ENCODE measurements at places on chromosomes 3 and 15.

DNA sequence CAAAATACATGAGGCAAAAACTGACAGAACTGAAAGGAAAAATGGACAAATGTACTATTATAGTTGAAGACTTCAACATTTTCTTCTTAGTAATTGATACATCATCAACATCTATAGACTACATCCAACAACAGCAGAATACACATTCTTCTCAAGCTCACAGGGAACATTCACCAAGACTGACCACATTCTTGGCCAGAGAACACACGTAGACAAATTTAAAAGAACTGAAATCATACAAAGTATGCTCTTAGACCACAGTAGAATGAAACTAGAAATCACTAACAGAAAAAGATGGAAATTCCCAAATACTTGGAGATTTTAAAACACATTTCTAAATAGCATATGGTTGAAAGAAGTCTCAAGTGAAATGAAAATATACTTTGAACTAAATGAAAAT, 55.1 kb upstream of the NSMCE3 start:
- no peak for DNase-seq

DNA sequence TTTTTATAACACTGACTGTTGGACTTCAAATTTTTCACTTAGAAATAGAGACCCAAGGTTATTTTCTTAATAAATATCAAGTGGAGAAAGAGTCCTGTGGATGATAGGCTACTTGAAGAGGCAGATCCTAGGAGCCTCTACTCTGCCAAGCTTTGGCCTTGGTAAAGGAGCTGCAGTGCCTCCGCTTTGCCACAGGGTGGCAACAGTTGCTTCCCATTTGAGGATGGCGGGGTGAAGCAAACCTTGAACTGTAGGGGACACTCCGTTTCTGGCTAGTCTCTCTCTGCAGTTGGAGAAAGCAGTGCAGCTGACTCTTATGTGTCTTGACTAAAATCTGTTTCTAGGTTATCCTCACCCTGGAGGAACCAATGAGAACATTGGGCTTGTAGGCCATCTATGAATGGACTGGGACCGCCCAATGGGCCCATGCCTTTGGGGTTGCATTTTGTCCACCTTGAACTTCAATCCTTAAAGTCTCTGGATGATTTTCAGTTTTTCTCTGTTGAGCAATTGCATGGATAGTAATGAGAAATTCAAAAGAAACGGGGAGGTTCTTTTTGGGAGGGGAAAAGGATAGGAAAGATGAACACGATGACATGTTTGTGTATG, 9.8 kb downstream of the SCG5 start:
- DNase-seq, result peak; percentile 50

DNA sequence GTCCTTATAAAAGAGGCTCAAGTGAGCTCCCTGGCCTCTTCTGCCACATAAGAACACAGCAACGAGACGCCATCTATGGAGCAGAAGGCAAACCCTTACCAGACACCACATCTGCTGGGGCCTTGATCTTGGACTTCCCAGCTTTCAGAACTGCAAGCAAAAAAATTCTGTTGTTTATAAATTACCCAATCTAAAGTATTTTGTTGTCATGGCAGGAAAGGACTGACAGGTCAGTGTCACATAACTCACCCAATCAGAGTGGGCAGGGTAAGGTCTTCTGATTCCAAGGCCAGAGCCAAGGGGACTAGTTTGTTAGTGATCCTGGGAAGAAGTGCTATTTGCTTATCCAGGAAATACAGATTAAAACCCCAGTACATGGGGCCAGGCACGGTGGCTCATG, 98.9 kb downstream of the HMG20A start:
- no peak for DNase-seq

DNA sequence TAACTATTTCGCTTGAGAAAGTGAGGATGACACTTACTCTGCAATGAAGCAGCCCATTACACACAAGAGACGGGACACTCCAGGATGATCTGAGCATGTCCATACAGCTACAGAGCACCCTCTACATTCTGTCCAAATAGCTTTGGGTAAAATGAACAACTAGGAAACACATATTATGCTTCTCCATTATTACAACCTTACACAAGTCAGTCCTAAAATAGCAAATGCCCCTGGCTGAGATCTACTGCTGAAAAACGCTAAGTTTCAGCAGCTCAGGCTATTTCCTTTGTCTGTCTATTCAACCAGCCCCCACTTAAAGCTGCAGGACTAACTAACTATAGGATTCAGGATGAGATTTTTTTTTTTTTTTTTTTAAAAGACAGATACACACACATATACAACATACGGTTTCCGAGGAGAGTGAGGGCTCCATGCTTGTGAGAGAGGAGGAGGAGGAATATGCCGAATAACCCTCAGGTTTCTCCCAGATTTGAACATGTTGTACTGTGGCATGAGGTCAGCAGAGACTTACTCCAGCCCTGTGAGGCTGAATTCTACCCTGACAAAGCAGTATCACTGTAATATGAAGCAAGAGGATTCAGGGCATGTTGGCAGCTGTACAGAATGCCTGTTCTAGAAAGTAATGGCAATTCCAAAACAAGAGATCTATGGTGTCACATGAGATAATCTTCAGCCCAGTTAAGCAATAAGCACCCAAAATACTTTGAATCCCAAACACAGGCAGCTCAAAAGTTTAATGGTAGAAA, 117.3 kb upstream of the PLXND1 start:
- no peak for DNase-seq

DNA sequence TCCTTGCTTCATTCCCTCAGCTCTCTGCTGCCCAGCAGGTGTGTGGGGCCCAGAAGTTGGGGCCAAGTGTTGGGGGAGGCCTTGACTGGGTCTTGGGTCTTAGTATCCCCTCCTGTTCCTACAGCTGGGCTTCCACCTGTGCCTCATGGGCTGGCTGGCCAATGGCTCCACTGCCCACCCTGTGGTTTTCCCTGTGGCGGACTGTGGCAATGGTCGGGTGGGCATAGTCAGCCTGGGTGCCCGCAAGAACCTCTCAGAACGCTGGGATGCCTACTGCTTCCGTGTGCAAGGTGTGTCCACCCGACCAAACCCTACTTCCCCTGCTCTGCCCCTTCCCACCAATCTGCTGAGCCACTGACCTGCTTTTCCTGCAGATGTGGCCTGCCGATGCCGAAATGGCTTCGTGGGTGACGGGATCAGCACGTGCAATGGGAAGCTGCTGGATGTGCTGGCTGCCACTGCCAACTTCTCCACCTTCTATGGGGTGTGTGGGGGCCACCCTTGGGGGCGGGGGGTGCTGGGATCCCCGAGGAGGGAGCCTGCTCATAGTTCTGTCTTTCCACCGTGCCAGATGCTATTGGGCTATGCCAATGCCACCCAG, 10.9 kb downstream of the NT5DC2 start:
- no peak for DNase-seq

DNA sequence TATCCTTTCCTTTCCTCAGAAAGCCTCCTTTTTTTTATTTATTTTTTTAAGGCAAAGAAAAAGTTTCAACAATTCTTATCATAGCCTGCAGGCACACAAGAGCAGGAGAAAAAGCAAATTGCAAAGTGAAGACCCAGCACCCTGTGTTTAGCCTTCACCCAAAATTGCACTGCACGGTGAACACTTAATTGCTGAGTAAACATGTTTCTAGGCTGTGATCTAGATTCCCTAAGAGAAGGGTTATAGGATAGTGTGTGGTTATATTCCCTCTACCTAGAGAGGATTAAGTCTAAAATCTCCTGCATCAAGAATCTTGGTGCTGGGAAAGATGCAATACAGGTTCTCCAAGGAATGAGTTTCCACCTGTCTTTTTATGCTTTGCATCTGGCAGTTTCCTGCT, 70.2 kb upstream of the BFSP2 start:
- no peak for DNase-seq

DNA sequence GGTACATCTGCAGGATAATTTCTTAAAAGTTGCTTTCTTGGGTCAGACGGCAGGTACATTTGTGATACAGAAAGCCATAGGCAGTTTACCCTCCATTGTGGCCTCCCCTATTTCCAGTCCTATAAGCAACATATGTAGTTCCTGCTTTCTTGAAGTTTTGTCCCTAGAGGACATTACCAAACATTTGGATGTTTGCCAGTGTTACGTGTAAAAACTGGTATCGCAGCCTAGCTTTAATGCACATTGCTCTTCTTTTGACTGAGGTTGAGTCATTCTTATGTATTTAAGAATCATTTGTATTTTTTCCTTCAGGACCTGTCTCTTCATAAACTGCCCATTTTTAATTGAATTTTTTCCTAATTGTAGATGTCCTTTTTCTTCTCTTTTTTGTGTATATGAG, 114.3 kb downstream of the DIPK2A start:
- DNase-seq, result no peak

DNA sequence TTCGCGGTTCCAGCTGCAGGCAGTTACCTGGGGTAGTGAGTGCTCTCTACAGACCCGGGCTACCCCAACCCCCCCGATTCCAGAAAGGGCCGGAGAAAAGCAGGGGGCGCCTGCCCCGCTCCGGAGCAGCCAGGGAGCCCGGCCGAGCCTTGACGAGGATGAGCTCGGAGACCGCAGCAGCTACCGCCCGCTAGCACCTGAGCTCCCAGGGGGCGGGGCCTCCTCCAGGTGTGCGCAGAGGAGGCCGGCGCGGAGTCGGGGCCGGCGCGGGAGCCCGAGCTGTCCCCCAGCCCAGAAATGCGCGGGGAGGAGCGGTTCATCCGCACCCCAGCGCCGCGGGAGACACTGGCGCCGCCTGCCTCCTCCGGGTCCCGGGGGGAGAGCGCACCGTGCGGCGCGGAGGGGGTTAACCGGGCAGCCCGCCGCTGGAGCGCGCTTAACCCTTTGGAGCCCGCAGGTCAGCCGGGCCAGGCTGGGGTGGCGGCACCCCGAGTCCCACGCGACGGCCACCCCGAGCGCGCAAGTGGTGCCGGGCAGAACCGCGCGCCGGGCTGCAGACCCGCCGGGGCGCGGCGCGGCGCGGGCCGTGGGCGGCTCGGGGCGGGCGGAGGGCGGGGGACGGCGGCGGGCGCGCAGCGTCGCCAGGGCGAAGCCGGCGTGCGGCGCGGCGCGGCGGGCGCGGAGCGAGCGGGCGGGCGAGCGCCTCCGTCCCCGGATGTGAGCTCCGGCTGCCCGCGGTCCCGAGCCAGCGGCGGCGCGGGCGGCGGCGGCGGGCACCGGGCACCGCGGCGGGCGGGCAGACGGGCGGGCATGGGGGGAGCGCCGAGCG, at the start of gene CACNA1D:
Gene CACNA1D, plus strand, starts transcription at position 649 of the 829 bp plus-strand sequence. CDS start 556 bp downstream, outside the sequence.
- no peak for DNase-seq

DNA sequence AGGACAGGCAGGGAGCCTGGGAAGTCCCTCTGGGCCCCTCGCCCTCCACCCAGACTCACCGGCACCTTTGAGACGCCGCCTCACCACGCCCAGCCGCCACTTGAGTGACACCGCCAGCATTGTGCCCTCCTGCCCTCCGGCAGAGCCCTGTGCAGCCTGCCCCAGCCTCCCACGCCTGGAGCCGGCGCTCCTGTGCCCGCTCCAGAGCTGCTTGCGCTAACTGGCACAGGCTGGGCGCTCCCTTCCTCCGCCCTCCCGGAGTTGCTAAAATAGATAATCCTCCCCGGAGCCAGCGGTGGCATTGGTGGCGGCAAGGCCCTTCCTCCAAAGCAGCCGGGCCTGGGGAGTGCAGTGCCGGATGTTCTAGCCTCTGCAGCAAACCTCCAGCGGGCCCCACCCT, 15.7 kb upstream of the GRIP2 start:
- no peak for DNase-seq
